NCI-H2081 treated with DMSO at 0.1 percent for 48 hours (cell line): ENCODE measurements at places on chromosomes 4 and X.

DNA sequence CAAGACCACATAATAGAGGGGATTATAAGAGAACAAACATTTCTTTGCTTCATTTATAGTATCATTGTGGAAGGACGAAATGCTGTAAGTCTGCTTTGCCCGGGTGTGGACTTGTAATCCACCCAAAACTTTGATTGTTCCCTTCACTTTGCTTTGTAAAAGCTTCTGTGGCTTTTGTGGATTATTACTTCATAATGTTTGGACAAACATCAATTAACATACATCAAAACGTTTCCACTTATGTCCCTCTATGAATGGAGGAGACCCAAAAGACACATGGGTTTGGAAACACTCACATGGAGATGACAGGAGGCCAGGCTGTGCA is 415.4 kb downstream of the SPRY1 start:
- DNase-seq, result no peak

DNA sequence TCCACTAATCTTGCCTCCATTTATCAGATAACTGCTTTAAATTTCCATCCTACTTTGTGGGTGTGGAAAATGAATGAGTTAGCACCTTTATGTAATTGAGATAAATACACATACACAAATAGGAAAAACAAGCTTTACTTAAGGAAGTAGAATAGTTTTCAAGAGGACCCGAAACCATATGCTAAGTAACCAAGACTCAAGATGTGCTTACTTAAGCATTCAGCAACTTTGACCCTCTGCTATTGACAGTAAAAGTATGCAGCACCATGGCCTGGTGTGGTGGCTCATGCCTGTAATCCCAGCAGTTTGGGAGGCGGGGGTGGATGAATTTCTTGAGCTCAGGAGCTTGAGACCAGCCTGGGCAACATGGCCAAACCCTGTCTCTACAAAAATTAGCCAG is 29.9 kb downstream of the RNF175 start:
- no peak for DNase-seq

DNA sequence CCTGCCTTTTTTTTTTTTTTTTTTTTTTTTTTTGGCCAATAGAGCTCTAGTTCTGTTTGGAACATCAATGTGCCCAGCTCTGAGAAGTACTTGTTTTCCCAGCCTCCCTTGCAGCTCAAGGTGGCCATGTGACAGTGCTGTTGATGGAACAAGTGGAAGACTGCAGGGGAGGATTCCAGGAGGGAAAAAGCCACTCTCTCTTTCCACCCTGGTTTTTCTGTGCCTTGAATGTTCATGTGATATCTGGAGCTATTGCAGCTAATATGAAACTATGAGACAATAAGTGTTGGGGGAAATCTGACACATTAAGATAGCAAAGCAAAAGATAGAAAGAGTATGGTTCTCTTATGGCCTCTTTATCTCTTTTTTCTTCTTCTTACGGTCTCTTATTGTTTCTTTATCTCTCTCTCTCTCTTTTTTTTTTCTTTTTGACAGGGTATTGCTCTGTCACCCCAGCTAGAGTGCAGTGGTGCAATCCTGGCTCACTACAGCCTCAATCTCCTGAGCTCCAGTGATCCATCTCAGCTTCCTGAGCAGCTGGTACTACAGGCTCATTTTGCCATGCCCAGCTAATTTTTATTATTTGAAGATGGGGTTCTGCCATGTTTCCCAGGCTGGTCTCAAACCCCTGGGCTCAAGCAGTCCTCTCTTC is 192.0 kb upstream of the LNX1 start:
- DNase-seq, result no peak

DNA sequence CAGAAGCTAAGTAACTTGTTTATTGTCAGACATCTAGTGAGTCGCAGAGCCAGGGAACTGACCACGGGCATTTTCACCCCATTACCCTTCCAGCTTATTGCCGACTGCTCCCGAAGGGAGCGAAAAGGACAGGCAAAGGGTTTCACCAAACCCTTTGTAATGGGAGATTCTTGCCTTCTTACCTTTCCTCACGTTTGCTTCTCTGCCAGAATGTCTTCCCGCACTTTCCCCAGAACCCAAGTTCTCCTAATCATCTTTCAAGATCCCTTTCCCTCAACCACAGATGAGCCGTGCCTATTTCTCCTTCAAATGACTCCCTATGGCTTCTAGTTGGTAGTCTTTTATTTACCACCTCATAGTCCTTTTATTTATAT is 520 bp upstream of the SRP72 start:
- DNase-seq, result no peak

- DNase-seq, result no peak
These were observed 22.7 kb downstream of the TENM3 start for GRCh38 chr4:182265881-182266280.
